HT1080 (cell line): ENCODE measurements at places on chromosomes 11 and 22.

DNA sequence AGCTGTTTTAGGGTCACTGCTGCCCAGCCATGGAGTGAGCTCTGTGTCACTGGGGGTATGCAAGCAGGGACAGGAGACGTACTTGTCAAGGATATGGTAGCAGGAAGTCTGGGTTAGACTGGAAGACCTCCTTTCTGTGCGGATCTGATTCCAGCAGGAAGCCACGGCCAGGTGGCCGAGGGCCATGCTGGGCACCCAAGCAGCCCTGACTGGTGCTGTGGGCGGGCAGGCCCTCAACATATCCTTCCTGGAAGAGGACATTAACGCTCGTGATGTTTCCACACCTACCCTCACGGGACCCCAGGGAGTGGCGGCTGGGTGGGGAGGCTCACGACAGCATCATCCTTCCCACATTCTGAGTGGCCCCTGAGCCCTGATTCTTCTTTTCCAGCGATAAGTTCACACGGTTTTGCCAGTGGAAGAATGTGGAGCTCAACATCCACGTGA, 8.7 kb upstream of the ANKRD13D start:
- DNase-seq: no peak

GRCh38 chr22:46763051-46763705, 728 bp downstream of the TBC1D22A start:
- DNase-seq: peak; percentile 32

DNA sequence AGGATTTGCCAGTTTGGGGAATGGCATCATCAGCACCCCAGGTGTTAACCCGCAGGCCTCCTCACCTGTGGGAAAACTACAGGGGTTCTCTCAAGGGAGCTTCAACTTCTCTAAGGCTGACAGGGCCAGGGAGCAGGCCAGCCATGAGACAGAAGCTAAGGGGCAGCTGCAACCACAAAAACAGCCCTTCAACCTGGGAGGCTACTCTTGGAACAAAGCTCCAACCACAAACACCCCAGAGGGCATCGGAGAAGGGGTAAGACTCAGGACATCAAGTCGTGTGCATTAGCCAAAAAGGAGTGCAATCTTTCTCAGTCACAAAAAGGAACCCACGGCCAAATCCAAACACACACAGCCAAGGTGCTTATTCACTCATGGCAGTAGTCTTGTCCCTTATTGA, 103.0 kb downstream of the PLEKHA7 start:
- no peak for DNase-seq

DNA sequence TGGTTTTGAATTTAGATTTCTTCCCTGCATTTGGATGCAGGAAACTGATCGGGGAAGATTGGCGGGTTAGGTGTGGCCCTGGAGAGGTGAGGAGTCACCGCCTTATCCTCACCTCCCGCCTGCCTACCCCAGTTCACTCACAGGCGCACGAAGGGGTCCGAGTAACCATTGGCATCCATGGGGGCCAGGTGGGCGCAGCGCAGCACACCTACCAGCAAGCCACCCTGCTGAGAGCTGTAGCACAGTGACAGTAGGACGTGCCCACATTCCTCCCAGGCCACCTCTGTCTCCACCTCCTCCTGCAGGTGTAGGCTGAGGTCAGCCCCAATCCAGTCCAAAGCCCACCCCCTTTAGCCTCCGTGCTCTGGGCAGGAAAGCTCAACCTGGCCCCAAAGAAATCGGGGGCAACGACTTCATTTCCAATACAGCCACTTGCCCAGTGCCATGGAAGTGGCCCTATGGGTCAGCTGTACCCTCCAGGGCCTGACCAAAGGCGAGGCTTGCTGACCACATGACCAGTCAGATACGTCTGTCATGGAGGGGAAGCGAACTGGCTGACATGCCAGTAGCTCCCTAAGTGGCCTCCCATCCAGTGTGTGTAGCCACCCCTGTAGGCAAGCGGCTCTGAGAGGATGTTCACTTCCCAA, 6.7 kb downstream of the NDUFV1 start:
- no peak for DNase-seq

GRCh38 chr11:99818991-99819390, 798.2 kb downstream of the CNTN5 start:
- DNase-seq: no peak

GRCh38 chr22:30337461-30337778, 10.7 kb upstream of the TBC1D10A start:
- DNase-seq: no peak

DNA sequence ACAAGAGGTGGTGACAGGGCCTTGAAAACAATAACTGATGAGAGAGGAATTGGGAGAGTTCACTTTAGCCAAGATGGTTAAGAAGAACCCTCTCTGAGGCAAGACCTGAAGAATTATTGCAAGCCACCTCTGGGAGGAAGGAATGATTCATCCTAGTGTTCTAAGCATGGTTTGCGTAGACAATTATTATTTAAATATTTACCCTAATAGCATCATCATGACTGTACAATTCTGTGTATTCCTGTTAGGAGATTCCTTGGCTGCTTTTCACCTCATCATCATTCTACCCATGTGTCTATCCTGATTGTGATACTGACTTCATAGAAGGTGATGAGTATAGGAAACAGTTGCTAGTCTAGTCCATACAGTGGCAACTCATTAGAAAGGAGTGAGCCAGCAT, 264.4 kb downstream of the DDX10 start:
- DNase-seq: peak; percentile 83

DNA sequence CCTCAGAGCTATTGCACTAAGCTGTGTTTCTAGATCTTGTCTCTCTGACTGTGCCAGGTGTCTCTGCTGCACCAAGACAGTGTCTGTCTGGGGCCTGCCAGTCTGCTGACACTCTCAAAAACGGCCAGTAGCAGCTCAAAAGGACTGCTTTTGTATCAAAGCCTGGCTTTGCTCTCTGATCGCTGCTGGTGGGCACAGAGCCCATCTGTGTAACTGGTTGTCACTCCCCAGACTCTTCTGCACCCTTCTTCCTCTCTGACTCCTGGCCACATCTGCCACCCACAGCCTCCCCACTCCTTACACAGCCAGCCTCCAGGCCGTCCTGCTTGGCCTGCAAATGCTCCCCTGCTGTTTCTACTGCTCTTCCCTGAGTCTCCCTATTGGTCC, 26.5 kb downstream of the MED15 start:
- DNase-seq: no peak

DNA sequence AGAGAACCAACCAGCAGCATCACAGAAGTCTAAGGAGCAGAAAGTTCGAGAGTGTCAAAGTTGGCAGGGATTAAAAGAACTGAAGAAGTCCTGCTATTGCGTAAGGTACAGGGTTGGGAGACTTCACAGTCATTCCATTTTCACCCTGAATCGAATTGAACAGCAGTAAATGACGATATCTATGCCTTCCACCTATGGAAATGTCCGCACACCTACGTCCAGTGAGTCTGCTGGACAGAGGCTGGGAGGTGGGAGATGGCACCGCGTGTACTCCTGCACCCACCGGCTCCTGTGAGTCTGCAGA, 116.7 kb downstream of the MICAL3 start:
- no peak for DNase-seq

DNA sequence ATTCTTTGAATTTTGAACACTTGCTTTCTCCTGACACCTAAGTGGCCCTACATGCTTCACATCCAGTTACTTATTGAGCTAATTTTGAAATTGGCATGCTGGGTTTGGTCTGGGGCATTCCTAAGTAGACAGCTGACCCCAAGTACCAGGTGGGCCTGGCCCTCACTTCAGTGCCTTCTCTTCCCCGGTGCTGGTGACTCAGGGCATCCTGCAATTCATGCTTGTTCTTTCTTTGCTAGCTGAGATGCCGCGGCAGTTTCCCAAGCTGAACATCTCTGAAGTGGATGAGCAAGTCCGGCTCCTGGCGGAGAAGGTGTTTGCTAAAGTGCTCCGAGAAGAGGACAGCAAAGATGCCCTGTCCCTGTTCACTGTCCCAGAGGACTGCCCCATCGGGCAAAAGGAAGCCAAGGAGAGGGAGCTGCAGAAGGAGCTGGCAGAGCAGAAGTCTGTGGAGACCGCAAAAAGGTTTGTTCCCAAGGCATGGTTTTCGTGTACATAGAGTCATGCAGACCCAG, 6.3 kb downstream of the AMPD3 start:
- no peak for DNase-seq

GRCh38 chr11:57305523-57305922, 19.2 kb downstream of the TNKS1BP1 start:
- no peak for DNase-seq

GRCh38 chr11:112583261-112583893, 322.7 kb upstream of the PLET1 start:
- no peak for DNase-seq

- no peak for DNase-seq
Measured at GRCh38 chr11:67571443-67571842, 12.2 kb upstream of the GSTP1 start.

DNA sequence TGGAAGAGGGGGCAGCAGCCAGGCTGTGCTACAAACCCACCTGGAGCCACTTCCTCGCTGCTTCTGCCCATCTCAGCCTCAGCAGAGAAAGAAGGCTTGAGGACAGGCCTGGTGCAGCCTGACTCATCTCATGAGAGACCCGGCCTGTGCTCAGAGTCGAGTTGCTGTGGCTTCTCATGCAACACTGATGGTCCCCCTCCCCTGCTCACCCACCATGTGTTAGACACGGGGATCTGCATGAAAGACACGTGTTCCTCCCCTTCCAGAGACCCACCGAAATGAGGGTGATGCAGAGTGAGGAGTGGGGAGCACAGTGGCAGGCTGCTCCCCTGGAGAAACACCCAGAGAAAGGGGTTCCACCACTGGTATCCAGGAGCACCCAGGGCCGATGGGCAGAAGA, 15.0 kb downstream of the RTN4R start:
- no peak for DNase-seq

DNA sequence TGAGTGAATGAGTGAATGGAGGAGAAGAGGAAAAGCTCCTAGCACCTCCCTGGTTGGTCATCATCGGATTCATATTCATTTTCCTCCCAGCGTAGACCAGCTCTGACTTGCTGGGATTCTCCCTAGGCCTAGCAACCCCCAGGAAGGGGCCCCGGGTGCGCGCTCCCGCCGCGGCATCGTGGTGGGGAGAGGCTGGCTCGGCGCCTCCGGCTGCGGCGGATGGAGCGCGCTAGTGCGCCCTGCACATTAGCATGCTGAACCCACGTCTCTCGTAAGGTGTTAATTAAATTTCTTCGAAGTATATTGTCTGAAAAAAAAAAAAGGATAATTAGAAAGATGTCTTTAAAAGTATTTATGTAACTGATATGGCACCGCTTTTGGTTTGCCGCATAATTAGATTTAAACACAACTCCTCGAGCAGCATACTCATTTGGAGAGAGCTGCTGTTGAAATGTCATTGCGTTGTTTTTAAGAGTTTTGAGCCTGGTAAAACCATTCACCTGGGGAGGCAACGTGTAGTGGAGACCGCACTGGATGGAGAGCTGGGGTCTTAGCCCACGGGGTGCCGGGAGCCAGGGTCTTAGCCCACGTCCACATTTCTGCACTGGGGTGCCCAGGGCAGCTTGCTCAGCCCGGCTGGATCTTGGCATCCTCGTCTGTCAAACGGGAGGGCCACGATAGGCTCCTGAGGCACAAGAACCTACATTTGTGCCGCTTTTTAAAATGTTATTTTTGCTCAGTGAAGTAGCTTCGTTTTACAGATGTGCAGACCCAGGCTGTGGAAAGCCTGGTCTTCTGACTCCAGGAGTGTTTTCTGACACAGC, 21.8 kb downstream of the MPPED1 start:
- no peak for DNase-seq

DNA sequence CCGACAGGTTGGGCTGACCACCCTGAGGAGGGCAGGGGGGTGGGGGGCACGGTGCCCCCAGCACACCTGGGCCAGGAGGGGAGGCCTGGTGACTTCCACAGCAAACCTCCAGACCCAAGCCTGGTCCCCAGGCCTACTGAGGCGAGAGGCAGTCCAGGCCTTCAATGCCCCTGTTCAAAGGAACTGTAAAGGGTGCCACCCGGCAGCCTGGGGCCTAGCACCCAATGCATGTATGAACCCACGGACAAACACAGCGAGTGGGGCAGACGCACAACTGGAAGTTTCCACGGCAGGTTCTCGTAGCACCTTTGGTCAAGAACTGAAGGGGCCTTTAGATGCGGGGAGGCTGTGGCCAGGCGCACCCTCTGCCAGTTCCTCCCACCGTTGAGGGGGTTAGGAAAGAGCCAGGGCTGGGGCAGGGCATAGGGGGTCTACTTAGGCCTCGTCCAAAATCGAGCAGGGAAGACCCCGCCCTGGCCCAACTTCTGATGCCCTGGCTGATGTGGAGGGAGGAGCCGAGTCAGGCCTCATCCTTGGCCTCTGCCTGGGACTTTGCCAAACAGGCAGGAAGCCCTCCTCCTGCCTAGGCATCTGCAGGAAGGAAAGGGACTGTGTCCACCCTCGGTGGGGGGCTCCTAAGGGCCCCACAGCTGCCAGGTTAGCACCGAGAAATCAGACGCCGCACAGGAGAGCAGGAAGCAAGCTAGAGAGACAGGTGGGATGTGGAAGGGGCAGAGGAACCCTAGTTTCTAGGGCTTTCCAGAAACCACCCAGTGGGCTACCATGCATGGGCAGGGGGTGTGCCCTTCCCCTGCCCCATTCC, 6.6 kb downstream of the CBX6 start:
- DNase-seq: no peak

- DNase-seq: no peak
Measured at GRCh38 chr11:102064316-102064715, 17.1 kb downstream of the CFAP300 start.

GRCh38 chr11:118536726-118537125, 5.7 kb downstream of the TMEM25 start:
- no peak for DNase-seq

DNA sequence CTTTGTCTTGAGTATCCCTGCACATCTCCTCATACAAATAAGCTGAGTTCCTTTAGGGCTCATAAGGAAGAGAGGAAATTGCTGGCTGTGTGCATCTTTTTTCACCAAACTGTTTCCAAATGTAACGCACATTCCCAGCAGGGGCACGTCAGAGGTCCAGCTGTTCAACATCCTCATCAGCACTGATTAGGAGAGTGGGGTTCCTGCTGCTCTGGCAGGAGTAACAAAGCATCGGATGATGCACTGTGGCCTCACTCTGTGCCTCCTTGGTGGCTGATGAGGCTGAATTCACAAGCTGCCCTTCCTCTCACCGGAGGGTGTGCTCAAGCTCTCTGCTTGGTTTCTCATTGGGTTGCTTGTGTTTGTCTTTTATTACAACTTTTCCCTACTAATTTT, 35.5 kb upstream of the SLC25A1 start:
- DNase-seq: no peak

- no peak for DNase-seq
Measured at GRCh38 chr22:19368876-19369275, 62.7 kb downstream of the HIRA start.

- DNase-seq: no peak
Measured at GRCh38 chr11:70872955-70873735, 379.2 kb downstream of the SHANK2 start.

DNA sequence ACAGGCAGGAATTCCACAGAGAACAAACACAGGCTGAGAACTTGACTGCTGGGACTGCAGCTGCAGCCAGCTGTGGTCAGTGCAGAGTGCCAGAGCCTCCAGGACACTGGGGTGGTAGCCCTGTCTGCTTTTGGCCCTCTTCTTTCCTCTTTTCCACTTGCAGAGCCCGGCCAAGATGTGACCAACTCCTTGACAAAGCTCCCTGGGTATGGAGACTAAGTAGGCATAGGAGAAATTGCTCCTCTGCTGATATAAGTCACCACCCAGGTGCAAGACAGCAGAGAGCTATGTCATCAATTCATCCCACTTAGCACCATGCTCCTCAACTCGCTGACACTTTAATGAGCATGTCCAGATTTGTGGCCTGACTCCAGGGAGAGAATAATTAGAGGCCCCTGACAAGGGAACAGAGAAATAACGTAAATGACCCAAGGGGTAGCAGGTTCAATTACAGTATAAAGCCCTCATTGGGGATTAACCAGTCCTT, 369.4 kb upstream of the B3GAT1 start:
- DNase-seq: no peak

GRCh38 chr11:79094616-79095015, 346.2 kb downstream of the TENM4 start:
- no peak for DNase-seq

GRCh38 chr11:32341620-32342613, 93.4 kb downstream of the WT1 start:
- no peak for DNase-seq
